ENCODE measurements at places on chromosomes 6 and 20.

GRCh38 chr20:18543932-18544331, 23.3 kb upstream of the SMIM26 start:
- DNase-seq: no peak

GRCh38 chr6:32113386-32114352, 4.5 kb upstream of the TNXB start:
- DNase-seq: peak; percentile 97

- DNase-seq: no peak
Observed at GRCh38 chr6:150324044-150324443, 44.8 kb upstream of the IYD start.

GRCh38 chr6:28200020-28200419, 25.1 kb upstream of the ZSCAN9 start:
- no peak for DNase-seq

- DNase-seq: no peak
Observed at GRCh38 chr20:44247131-44247571, at the start of gene GDAP1L1. Gene GDAP1L1, plus strand, starts transcription at chr20:44247308. Its CDS starts 27 bp downstream, at chr20:44247335.

GRCh38 chr20:59145924-59146779, 17.5 kb upstream of the ZNF831 start:
- DNase-seq: no peak

Data from ELR (cell line).